ENCODE measurements at places on chromosomes 4 and X.

DNA sequence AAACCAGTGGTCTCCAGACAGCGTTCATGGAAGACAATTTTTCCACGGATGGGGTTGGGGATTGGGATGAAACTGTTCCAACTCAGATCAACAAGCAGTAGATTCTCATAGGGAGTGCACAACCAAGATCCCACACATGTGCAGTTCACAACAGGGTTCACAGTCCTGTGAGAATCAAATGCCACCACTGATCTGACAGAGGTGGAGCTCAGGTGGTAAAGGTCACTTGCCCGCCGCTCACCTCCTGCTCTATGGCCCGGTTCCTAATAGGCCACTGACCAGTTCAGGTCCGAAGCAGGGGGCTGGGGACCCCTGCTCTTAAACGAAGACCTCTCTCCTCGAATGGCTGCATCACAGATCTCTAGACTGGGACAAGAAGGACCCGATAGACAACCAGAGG, 4.4 kb downstream of the APBB2 start:
- DNase-seq, result no peak

- no peak for DNase-seq
Measured at GRCh38 chr4:151025759-151026158, 10.7 kb upstream of the LRBA start.

DNA sequence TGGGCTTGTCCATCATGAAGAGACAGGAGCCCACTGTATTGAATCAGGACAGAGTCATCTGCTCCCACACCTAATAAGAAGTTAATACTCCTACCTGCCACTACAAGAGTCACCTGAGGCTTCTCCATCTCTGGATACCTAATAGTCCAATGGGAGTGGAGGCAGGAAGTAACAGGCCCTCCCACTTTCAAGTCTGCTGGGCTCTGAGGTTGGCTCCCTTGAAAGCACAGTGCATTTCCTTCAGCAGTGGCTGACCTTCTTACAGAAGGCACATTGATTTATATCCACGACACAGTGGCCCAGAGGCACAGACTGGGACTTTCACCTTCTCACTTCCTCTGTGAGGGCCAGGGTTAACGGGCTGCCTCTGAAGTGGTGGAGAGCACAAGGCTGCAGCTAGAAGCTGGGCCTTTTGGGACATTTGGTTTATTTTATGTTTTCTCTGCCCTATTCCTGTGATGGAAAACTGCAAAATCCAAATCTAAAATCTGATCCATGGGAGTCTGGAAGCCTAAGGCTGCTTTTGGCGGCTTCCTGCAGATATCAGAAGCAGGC, 38.1 kb downstream of the FRG2 start:
- DNase-seq, result no peak

DNA sequence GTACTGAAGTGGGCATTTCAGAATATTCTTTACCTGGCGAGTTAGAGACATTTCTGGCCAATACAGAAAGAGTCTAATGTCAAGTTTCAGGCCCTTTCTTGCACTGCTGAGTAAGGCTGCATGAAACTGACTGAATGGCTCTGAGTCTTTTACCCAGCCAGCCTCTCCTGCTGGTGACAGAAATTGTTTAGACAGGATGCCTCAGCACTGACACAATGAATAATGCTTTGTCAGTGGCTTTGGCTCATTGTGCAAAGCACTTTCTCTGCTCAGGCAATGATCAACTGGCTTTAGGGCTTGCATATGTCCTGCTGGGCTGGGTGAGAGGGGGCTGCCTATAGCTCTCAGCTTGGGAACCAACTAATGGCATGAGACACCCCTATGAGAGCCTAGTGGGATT, 45.5 kb downstream of the CLNK start:
- DNase-seq, result no peak

DNA sequence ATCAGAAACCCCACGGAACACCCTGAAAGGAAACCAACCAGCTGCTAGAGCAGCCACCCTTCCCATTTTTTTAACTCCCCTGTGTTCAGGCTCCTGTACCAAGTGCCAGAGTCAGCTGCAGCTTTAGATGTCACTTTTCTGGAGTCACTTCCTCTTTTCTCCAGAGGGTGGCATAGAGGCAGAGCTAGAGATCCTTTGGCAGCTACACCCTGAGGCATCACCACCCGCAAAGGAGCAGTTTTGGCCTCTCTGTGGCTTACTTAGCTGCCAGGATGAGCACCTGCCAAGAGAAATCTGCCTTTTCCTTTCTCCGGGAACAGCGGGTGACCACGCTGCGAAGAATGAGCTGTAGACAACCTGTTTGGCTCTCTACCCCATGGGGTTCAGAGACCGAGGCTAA, 58.0 kb upstream of the CHRDL1 start:
- DNase-seq, result no peak

- no peak for DNase-seq
Measured at GRCh38 chr4:85656759-85657505, 182.0 kb downstream of the ARHGAP24 start.

DNA sequence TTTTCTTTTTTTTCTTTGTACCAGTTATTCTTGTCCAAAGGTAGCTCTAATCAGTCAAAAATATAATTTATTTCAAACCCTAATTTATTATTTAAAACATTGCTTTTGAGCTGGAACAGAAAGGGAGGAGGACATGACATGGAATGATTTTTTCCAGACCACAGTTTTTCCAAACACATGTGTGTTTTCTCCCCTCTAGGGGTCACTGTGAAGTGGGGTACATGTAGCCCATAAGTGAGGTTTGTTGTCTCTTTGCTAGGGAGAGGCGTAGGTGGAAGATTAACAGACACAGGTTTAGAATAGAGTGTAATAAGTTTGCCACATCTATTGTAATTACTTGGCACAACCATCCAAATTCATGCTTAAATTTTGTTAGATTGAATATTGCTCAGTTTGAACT, 83.0 kb downstream of the TNIP2 start:
- no peak for DNase-seq

DNA sequence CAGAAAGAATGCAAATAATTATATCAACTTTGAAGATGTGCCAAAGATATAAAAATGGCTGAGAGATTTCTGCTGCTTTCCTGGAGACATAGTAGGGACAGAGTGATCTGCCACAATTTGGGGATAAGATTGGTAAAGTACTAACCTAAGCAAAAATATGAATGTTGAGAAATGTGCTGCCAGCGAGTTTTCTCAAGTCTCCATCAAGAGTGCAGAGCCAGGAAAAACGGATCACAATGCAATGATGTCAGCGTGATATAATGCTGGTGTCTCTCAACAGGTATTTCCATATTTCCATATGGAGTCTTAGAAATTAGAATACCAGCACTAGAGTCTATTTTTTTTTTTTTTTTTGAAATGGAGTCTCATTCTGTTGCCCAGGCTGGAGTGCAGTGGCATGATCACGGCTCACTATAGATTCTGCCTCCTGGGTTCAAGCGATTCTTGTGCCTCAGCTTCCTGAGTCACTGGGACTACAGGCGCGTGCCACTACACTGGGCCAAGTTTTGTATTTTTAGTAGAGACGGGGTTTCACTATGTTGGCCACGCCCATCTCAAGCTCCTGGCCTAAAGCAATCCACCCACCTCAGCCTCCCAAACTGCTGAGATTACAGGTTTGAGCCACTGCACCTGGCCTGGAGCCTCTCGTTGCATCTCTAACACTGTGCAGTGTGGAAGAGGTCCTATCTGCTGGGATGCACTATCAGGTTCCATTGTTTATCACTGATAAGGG, 893.5 kb downstream of the TRIML1 start:
- no peak for DNase-seq

GRCh38 chr4:27009539-27009938, 148.9 kb downstream of the STIM2 start:
- DNase-seq, result no peak

- no peak for DNase-seq
Measured at GRCh38 chrX:38561951-38562719, 793 bp downstream of the TSPAN7 start.

GRCh38 chrX:153864561-153865320, 21.2 kb downstream of the L1CAM start:
- DNase-seq, result no peak

GRCh38 chrX:150503898-150504219, 64.6 kb upstream of the MTM1 start:
- DNase-seq, result no peak

GRCh38 chr4:113293043-113293560, 243.6 kb downstream of the ANK2 start:
- DNase-seq, result no peak

- DNase-seq, result no peak
Measured at GRCh38 chrX:40539214-40540142, 41.3 kb upstream of the ATP6AP2 start.

- no peak for DNase-seq
Measured at GRCh38 chrX:153319295-153320046, 2.1 kb downstream of the PNMA6F start.

DNA sequence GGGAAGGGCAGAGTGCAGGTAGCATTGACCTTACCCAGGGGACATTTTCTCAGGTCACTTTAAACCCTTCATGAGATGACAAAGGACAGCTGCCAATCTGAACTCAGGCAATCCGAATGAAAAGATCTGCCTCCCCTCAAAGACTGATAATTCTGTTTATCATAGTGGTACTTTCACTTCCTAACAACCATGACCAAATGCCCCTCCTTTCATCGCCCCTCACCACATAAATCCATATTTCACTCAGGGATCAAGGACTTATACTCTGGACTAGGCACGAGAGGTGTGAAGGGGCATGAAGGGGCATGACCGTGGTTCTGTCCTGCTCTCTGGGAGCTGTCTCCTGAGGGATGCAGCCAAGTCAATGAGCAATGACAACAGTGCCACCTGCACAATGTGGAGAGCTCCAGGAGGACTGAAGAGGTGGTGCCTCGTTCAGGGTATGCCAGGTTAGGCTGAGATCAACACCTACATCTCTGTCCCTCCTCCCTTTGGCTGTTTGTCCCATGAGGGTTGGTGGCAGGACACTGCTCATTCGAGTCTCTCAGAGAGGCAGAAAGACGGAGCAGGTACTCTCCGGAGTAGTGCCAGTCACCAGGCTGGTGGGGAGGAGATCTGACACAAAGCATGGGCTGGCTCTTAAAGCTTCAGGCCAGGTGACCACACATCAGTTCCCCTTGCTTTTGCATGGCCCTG, 12.5 kb downstream of the HS3ST1 start:
- DNase-seq, result no peak

GRCh38 chr4:82493721-82494425, 63.5 kb downstream of the ENOPH1 start:
- no peak for DNase-seq

- DNase-seq, result no peak
Measured at GRCh38 chrX:69535661-69536060, 31.5 kb downstream of the NALF2 start.

- no peak for DNase-seq
Measured at GRCh38 chrX:111624169-111624568, 56.8 kb upstream of the ALG13 start.

DNA sequence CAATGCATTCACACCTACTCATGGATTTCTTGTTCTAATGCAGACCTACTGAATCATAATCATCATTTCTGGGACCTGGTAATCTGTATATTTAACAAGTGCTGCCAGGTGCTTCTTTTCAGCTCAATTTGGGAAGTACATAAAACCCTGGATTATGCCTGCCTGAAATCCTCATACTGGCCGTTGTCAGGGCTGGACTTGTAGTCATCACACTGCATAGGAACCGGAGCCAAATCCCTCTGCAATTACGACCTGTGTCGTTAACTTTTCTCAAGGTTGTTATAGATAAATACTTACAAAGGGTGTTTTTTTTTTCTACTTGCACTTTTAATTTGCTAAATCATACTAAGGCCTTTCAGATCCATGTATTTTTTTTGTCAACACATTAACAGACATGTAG, 294.9 kb upstream of the PRPS2 start:
- DNase-seq, result no peak

DNA sequence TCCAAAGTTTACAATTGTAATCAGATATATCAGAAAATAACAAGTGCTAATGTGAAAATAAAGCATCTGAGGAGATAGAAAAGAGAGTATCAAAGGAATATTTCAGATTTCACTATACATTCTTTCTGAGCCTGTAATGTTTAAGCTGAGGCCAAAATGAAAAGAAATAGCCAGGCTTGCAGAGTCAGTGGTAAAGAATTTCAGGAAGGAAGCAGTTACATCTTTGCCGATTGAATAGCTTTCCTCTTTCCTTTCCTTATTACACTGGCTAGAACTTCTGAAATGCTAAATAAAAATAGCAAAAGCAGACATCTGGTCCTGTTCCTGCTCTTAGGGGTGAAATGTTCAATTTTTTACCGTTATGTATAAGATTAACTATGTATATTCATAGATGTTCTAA, 1441.6 kb upstream of the PCDH7 start:
- no peak for DNase-seq

- no peak for DNase-seq
Measured at GRCh38 chr4:111650674-111651086, 494.6 kb upstream of the FAM241A start.

DNA sequence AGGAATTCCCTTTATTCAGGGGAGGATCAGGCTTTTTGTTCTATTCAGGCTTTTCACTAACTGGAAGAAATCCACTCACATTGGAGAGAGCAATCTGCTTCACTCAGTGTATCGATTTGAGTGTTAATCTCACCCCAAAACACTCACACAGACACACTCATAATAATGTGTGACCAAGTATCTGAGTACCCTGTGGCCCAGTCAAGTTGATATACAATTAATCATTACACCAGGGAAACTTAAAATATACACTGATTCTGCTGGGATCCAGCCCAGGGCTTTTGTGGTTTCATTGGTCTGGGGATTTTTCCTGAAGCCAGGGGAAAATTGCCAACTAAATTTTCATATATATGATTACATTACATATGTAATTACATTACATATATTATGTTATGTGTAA, 44.0 kb upstream of the GATB start:
- no peak for DNase-seq
